SHP77 (cell line): ENCODE measurements at places on chromosomes 1 and 21.

- no peak for DNase-seq
Measured at GRCh38 chr21:32197896-32198295, 81.0 kb downstream of the MIS18A start.

DNA sequence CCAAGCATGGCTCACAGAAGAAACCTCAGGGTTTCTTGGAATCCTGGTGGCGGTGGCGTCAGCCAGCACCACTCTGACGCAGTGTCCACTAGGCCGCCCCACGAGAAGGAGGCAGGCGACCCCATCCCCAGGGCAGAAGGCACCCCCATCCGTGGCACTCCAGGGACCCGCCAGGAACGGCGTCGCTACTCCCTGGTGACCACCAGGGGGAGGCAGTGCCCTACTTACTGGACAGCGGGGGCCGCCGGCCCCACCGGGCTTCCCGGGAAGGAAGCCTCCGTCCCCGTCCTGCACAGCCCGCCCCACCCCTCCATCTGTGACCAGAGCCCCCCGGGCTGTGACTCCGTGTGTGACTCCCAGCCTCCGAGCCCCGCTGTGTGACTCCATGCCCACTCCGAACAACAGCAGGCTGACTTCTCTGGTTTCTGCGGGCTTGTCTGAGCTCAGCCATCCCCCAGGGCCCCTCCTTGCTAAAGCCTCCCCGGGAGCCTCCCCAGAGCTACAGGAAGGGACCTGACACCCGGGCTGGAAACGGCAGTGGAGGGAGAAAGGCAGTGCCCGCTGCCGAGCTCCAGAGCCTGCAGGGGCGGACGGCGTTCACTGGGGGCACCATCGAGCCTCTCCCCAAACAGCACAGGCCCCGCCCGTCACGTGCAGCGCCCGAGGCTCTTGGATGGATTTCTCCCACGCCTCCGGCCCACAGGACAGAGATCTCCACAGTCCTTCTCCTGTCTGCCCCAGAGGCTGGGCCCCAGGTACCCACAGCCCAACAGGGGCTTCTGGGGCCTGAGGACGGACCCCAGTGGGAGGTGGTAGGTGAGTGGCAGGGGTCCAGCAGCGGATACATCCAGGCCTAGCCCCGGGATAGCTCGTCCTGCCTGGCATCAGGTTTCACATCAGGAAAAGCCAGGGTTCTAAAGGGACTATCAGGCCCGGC lies 21.1 kb downstream of the KIF17 start:
- DNase-seq, result peak; percentile 88

DNA sequence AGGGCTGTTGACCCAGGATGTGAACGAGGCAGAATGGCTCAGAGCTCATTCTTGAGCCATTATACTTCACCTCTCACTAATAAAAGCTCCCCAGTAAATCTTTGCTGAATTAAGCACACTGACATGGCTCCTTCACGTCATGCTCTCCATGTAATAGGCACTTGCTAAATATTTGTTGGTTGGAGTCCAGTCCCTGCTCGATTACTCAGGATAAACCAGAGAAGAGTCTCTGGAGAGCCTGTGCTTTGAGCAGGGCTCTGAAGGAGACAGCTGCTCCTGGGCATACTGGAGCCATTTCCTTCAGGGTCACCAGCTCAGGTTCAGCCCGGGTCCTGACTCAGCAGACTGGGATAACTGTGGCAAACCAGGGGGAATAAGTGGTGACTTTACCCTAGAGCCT lies 46.9 kb downstream of the HLX start:
- peak; percentile 34 for DNase-seq

- DNase-seq, result peak; percentile 65
Measured at GRCh38 chr1:209190591-209191261, 392.8 kb upstream of the CAMK1G start.

GRCh38 chr1:67941746-67942145 lies 108.5 kb upstream of the GNG12 start:
- no peak for DNase-seq

DNA sequence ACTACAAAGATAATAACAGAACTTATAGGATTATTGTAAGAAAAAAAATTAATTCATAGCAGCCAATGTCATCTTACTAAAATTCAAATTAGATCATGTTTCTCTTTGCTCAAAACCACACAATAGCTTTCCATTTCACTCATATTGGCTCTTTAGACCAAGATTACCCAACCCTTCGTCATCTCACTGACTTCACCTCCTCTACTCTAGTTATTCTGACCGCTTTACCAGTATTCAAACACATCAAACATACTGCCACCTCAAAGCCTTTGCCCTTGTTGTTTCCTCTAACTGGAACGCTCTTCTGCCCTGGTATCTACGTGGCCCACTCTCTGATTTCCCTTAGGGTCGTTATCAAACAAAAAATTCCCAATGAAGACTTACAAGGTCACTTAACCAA lies 1.7 kb downstream of the ANGPTL3 start:
- no peak for DNase-seq

GRCh38 chr1:67684526-67685066 lies 405 bp upstream of the GADD45A start:
- no peak for DNase-seq

- no peak for DNase-seq
Measured at GRCh38 chr1:18972531-18972930, 16.1 kb upstream of the IFFO2 start.

GRCh38 chr1:921011-921837 lies 2.5 kb upstream of the SAMD11 start:
- peak; percentile 78 for DNase-seq

DNA sequence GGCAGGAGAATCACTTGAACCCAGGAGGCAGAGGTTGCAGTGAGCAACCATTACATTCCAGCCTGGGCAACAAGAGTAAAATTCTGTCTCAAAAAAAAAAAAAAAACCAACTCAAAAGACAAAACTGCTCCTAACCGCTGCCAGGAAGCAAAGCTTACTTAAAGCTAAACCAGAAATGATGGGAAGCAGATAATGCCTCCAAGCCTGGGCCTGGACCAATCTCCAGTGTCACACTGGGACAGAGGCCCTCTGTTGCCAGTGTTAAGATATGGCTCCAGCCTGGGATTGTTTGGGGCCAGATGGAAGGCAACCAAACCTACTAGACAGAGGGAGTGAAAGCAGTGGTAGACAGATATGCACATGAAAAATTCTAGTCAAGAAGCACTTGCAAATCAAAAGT lies 36.9 kb downstream of the NSL1 start:
- DNase-seq, result no peak

GRCh38 chr1:151059109-151060006 lies at the start of gene CDC42SE1:
CDC42SE1 (minus strand) TSS chr1:151059622; CDS start chr1:151055730, 3,892 bp downstream.
- DNase-seq, result peak; percentile 93

- no peak for DNase-seq
Measured at GRCh38 chr1:44113095-44113609, 5.5 kb upstream of the KLF17 start.

DNA sequence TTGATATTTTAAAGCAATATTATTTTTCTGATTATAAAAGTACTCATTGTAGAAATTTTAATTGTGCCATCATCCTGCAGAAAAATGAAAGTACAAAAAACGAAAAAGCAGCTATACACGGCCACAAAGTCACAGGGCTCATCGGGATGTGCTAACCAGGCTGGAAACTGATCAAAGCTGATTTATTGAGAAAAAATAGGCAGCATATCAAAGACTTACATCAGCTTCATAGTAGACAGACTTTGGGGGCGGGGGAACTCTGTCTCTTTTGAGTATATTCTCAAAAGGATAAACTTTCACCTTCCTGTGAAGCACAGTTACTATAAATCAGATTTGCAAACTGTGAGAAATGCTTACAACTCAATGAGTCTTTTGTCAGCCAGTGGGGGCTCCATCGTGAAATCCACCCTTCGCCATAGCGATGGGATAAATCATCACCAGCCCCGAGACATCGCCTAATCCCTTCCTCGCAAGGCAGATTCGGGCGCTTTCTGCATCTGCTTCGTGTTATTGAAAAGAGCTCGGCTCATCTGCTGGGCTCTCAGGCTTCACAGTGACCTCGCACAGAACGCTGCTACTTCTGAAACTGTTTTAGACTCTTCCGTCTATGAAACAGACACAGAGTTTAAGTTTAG lies 69.2 kb upstream of the ERG start:
- DNase-seq, result no peak

DNA sequence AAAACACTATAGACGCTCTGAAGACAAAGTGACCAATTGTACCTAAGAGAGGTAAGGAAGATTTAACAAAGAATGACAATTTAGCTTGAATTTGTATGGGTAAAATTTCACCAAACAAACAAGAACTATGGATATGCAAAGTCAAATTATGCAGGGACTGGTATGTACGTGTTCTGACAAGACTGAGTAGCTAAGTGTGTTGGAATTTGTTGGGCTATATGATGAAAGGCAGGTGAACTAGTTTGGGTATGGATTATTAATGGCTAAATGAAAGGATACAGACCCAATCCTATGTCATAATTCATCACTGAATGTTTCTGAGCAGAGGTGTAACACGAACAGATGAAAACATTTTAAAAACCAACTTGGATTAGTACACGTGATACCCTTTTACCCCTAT lies 7.6 kb downstream of the DNTTIP2 start:
- DNase-seq, result no peak

DNA sequence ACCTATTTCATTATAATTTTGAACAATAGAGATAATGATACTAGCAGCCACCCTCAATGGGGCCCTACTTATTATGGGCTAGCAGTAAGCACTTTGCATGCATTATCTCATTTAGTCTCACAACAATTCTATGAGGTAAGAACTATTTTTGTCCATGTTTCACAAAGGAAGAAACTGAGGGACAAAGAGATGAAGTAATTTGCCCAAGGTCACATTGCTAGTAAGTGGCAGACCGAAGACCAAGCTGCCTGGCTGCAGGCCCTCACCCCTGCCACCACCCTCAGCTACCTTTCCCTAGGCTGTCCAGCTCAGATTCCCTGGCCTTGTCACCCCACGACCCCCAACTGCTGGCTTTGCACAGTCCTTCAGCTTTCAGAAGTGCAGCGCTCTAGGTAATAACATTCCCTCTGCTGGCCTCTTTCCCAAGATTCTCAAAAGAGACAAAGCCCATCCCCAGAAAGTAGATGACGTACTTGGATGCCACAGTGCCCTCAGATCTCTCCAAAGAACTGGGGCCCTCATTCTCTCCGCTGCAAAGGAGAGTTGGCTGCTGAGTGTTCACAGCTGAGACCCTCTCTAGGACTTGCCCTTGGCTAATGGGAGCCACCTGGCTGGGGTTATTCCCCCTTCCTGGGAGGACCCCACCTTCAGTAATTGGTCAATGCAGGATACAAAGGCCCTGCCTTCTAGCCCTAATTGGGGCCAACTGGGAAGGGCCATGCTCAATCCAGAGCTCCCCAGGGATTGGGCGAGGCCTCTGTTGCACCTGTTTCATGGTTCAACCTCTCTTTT lies 39.5 kb downstream of the IRF2BP2 start:
- no peak for DNase-seq

DNA sequence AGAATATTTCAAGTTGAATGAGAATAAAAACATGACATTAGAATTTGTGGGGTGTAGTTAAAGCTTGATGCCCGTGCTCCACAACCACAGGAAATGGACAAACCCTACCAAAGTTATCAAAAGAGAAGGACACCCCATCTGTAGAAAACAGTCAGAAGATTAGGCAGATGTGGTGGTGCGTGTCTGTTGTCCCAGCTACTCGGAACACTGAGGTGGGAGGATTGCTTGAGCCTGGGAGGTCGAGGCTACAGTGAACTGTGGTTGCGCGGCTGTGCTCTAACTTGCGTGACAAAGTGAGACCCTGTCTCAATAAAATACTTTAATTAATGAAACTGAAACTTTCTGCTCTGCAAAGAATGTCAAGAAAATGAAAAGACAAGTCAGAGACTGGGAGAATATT lies 1.5 kb upstream of the SPATC1L start:
- DNase-seq, result no peak

GRCh38 chr1:204613636-204614035 lies 71.9 kb downstream of the LRRN2 start:
- DNase-seq, result no peak

- no peak for DNase-seq
Measured at GRCh38 chr1:231803353-231803752, 176.8 kb downstream of the DISC1 start.

GRCh38 chr1:164233149-164233548 lies 325.8 kb upstream of the PBX1 start:
- no peak for DNase-seq

DNA sequence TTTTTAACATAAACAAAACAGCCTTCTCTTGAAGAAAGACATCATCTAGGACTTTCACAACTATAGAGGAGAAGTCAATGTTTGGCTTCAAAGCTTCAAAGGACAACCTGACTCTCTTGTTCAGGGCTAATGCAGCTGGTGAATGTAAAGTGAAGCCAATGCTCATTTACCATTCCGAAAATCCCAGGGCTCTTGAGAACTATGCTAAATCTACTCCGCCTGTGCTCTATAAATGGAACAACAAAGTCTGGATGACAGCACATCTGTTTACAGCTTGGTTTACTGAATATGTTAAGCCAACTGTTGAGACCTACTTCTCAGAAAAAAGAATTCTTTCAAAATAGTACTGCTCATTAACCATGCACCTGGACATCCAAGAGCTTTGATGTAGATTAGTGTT lies 259.8 kb upstream of the NR5A2 start:
- no peak for DNase-seq

GRCh38 chr1:78045563-78045925 lies 222 bp upstream of the GIPC2 start:
- DNase-seq, result no peak

DNA sequence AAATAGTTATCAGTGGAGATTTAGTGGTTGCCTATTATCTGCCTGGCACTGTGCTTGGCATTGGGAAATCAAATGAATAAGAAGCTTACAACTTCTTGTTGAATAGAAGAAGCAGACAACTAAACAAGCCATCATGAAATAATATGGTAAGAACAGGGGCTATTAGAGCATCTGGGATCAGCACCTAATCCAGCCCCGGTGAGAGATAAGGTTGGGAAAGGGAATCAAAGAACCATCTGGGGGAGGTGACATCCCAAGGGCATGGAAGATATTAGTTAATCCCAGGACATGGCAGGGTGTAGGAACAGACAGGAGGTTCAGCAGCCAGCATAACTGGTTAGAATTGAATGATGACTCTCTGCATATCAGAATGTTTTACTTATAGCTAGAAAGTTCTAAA lies 36.3 kb upstream of the SUCO start:
- no peak for DNase-seq

DNA sequence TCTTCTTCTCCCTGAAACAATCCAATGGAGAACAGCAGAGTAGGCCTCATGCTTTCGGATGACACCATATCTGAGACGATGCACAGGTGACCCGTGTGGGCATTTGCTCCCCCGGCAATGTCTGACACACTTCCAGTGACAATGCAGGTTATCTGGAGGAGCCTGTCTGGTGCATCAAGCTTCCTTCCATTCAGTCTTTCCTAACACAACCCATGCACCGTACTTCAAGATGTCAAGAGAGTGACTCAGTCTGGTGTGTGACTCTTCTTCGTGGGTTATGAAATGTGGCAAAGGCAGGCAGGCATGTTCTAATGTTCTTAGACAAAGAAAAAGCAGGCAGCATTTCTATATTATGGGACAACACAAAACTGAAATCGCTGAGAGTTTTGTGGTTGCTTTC lies 159.1 kb downstream of the EDEM3 start:
- DNase-seq, result no peak
